GM12891 (cell line): ENCODE measurements at places on chromosomes 2 and 18.

DNA sequence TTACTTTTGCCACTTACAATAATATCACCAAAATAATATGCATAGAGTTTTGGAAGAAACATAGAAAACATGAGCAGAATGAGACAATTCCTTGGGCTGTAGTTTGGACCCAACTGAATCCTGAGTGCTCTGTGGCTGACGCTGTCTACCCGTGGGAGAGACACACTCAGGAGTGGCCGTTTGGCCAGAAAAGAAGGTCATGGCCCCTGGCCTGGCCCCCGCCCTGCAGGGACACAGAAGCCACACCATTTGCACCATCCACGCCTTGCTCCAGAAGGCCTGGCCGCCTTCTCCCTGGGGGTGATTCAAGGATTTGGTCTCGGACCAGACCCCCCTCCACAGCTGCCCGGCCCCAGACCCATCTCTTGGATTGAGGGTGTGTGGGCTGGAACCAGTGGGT lies 6.4 kb upstream of the D2HGDH start:
- DNase-seq: no peak

GRCh38 chr2:57936216-57936615 lies 110.4 kb upstream of the VRK2 start:
- DNase-seq: no peak

DNA sequence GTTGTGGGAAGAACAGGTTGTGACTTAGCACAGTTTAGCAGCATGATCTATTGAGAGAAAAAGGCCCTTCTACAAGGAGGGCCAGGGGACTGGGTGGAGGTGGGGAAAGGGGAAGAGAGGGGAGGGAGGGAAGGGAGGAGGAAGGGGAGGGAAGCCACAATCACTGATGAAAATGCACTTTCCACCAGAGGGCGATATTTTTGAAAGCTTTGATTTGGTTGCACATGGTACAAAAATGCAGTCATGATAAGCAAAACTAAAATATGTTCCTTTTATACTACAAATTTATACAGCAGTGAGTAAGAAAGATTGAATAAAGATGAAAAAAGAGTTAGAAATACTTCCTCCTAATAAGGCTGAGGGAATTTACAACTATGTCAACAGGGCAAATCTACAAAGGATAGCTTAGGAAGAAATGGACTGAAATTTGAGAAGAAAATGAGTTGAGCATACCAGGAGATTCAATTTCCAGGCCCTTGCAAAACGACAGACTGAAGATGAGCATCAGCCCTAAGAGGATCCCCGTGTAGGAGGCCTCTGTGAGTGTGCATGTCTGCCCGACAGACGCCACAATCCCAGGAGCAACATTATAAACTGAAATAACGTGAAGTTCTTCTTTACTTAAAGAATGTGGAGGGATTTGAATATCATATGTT lies 17.2 kb downstream of the SH3YL1 start:
- no peak for DNase-seq

- no peak for DNase-seq
Measured at GRCh38 chr2:9709539-9710285, 78.9 kb upstream of the YWHAQ start.

DNA sequence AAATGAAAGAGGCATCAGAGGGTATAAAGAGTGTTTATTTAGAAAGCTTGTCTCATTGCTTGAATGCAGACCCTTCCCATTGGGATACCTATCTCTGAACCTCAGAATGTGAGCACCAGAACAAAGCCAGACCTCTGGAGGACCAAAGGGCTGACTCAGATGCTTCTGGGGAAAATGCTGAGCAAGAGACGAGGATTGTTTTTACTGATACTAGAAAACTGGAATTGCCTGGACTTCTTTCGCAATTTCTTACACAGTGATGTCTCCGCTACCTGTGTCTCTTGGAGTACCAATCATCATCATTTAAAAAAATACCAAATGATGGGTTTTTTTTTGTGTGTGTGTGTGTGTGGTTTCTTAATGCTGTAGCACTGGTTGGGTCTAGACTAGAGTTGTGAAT lies 55.6 kb upstream of the CCDC85A start:
- no peak for DNase-seq

DNA sequence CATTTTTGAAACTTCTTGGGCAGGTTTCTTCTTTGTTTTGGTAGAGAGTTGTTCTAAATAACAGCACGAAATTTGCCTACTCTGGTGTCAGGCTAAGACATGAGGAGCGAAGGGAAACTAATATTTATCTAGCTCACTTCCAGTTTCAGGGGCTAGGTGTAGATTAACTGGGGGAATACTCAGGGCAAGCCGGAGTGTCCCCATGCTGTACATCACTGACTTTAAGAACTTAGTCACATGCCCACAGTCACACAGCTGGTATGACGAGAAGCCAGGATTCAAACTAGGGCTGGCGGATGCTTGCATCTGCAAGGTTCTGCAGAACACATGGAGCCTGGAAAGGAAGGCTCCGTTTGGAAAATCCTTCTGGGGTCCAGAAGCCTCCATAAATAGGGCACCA lies 133.3 kb downstream of the ALPK2 start:
- DNase-seq: no peak

DNA sequence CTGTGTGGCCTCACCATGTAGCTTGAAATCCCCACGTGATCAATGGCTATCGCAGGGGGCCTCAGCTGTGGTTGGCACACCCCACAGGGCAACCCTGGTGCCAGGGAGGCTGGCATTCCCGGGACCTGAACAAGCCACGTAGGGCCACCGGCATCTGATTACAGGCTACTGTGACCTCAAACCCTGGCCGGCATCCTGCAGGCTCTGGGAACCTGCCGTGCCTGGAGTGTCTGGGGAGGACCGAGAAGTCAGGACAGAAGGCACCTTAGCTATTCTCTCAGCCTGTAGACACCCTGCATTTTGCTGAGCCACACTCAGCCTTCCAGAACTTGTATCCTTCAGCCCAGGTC lies 213.0 kb downstream of the GLI2 start:
- no peak for DNase-seq

DNA sequence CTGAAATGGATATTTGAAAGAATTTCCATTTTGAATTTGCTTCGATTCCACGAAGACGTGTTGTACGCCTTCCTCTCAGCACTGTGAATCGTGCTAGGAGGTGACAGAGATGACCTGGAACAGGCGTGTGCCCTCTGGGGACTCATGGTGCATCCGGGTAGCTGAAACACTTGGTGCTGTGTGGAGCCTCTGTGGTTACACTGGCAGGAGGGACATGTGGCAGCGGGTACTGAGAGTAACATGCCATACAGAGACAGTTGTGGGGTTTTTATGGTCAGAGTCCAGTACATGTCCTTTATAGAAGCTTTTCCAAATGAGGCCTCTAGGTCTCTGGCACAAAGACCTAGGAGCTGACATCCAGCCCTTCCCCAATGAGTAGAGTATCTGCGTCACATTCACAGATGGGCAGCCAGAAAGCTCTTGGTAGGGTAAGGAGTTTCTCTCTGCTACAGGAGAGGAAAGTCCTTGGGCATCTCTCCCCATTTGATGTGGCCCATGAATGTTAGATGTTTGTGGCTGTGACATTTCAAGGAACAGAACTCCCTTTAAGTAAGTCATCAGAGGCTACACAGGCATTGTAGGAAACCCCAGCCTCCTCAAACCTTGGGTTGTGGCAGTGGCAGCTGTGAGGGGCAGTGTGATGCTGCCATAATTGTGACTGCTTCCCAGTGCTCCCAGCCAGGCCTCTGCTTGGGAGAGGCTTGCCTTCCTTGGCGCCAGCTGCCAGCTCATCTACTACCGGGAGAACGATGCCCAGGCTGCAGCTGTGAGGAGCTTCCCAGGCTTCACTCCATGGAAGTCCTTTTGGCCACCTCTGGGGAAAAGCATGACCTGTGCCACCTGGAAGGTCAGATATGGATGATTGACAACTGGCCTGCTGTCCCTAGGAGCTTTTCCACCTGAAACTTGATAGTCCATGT lies 80.6 kb downstream of the ACOXL start:
- no peak for DNase-seq

DNA sequence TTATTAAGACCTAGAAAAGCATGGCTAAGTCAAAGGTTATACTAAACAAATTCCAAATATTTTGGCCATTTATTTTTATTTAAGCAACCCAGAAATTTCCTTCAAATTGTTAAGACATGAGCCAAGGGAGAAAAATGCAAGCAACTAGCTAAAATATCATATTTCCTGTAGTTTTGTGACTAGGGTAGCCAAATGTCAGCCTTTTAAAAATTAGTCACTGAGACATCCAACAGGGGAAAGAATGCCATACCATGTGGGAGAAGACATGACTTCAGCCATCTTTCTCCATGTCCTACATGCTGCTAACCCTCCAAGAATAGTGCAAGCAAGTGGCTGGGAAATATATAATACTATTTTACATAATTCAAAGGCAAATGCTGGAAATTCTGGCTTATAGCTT lies 197.9 kb downstream of the DSEL start:
- DNase-seq: no peak
